ENCODE measurements at places on chromosomes 2 and 18.

GRCh38 chr2:216633616-216634369 lies 573 bp downstream of the IGFBP2 start:
- no peak for DNase-seq

DNA sequence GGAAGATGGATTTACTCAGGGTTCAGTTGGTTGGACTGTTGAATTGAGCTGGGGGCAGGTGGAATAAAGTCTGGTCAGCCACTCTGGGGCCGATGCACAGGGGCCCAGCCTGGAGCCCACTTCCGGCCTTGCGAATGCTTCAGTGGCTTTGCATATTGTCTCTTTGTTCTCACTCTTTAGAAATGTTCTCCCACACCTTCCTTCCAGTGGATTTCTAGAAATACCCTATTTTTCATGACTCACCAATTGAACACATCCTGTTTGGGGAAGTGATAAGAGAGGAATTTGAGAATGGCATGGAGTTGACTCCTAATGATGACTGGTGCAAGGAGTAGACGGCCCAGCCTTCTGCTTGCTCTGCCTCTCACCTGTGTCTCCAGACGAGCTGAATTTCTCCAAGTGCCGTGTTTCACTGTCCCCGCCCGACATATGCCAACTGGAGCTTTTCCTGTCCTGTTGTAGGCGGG lies 28.1 kb downstream of the ASAP2 start:
- DNase-seq: peak; percentile 75

- DNase-seq: no peak
Measured at GRCh38 chr18:3447068-3447894, 2.7 kb upstream of the TGIF1 start.

GRCh38 chr2:39144416-39144815 lies 23.6 kb upstream of the SOS1 start:
- no peak for DNase-seq

DNA sequence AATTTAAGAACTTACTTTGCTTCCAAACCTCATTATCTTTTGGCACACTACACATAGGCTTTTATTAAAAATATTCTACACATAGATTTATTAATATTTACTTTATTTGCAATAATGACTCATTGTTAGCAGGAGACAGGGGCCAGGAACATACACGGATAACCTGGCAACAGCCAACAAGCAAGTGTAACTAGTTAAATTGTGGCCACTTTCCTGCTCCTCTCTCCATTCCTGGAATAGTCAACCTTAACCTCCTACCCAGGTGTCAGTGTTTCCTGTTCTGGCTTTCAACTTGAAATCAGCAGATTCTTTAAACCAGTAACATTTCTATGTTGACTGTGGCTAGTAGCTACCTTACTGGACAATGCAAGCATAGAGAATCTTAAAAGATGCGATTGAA lies 26.5 kb downstream of the ACVR1 start:
- no peak for DNase-seq

DNA sequence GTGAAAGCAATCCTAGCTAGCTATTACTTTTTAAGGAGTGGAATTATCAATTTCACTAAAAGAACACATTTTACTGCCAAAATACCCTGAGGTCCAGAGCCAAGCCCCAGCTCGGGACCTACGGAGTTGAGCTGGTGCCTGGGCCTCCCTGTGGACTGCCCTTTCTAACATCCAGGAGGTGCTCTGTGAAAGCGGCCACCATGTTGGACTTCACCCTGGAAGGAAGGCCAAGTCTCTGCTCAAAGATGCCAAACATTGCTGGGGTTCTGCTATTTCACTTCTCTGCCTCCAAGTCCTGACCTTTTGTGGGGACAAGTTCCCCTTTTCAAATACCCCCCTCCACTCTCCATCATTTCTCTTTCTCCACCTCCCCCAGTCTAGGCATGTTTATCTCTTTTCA lies 498.7 kb upstream of the RAB6C start:
- DNase-seq: no peak

DNA sequence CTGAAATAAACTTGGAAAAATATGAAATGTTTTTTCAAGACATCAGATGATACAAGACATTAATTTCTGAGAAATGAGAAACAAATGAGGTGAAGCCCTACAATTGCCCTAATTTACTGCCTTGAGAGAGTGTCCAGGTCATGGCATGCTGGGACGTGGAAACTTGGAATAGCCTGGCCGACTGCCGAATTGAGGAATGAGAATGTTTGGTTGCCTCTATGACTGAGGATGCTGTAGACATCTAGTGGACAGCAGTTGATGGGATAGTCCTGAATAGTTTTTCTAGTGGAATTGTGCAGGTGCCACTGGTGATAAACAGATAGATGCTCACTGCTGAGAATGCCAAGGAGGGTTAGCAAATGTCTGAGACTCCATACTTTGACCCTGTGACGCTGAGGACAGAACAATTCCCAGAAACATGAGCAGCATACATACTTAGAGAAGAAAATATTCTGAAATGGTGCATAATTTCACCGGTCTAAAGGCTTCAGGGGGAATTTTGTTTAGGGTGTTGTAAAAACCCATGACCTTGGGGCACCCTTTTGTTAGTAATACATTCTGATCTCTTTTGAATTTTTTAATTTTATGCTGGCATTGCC lies 56.5 kb upstream of the CWC22 start:
- DNase-seq: no peak

GRCh38 chr18:22667156-22667555 lies 249.4 kb upstream of the CTAGE1 start:
- DNase-seq: no peak

- peak; percentile 2 for DNase-seq
Measured at GRCh38 chr18:70489986-70490933, 201.4 kb downstream of the SOCS6 start.

GRCh38 chr18:31633392-31634330 lies 42.0 kb downstream of the TTR start:
- no peak for DNase-seq

GRCh38 chr2:169776252-169776761 lies 22.4 kb upstream of the SSB start:
- no peak for DNase-seq

DNA sequence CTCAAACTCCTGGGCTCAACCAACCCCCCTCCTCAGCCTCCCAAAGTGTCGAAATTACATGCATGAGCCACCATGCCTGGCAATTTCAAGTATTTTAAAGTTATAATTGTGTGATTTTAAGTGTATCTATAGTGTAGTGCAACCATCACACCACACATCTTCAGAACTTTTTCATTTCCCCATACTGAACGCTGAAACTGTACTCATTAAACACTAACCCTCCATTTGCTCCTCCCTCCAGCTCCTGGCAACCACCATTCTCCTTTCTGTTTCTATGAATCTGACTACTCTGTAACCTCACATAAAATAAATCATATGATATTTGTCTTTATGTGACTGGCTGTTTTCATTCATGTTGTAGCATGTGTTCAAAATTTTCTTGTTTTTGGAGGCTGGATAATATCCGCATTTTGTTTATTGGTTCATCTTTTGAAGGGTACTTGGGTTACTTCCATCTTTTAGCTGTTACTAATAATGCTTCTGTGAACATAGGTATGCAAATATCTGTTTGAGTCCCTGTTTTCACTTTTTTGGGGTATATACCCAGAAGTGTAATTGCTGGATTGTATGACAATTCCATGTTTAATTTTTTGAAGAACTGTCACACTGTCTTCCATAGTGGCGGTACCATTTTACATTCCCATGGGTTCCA lies 188.2 kb downstream of the PLCL1 start:
- DNase-seq: no peak

GRCh38 chr2:85579266-85579935 lies 2.0 kb downstream of the VAMP8 start:
- DNase-seq: no peak

- DNase-seq: no peak
Measured at GRCh38 chr2:182148344-182148743, 162.7 kb downstream of the PPP1R1C start.

- no peak for DNase-seq
Measured at GRCh38 chr2:49129034-49129433, 25.3 kb downstream of the FSHR start.

- no peak for DNase-seq
Measured at GRCh38 chr2:10544252-10544651, 96.1 kb upstream of the ODC1 start.

- no peak for DNase-seq
Measured at GRCh38 chr2:67242456-67242855, 154.7 kb upstream of the ETAA1 start.

DNA sequence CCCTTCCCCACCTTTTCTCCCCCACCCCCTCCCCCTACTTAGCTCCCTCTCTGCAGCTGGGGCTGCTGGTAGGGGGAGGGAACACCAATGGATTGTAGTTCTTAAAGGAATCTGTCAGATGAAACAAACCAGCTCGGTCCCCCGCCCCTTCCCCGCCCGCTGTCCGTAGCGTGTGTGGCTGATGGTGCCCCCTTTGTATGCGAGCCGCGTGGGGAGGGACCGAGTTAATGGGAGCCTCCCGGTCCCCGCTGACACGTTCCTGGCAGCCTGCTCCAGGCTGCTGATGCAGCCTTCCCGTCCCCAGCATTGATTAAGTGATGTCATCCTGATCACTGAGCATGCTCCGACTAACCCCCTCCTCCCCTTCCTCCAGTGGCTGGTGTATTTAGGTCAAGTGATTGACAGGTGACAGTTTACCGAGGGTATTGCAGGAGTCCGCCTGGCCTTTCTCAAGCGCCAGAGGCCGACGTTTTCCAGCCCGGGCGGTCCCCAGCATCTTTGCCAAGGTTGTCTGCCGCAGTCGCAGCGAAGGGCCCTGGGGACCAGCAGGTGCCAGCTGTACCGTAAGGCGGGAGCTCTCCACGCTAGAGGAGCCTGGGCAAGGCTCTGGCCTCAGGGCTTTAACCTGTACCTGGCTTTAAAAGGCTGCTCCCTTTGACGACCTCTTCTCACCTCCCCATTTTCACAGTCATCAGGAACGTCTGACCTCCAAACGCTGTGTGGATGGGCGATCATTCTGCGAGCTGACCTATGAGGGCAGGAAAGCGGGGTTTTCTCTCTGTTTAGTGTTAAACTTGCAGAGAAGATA lies 1.8 kb downstream of the KIF5C start:
- no peak for DNase-seq

GRCh38 chr2:2688254-2688653 lies 357.2 kb upstream of the MYT1L start:
- DNase-seq: no peak
